ENCODE measurements at places on chromosomes 7 and 10. TPM values are rescaled to one million over a fixed set of nuclear protein-coding genes. Genes with fewer than 3 reads are reported as not detected.

GRCh38 chr7:131244259-131244852, 83.3 kb upstream of the MKLN1 start:
- DNase-seq: peak; percentile 62

Gene EGFR
- 9.4 TPM for total RNA-seq

Gene TDRD1
- under 0.01 TPM for total RNA-seq

Gene LIPF
- not detected for total RNA-seq

DNA sequence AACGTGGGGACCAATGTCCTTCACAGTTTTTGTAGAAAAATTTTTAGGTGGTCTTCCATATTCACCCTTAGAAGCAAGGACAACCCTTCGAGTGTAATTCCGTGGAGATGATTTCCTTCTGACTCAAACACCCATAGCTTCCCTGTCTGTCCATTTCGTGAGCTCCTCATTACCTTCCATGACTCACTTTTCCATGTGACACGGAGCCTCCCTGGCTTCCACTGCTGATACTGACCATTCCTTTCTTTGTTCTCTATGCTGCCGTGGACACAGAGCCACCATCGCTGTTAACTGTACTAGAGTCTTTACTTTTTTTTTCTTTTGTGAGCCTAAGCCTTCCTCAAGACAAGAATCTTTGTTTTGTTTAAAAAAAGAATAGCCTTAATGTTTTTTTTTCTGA, 12.5 kb upstream of the ARMS2 start:
- DNase-seq: no peak

DNA sequence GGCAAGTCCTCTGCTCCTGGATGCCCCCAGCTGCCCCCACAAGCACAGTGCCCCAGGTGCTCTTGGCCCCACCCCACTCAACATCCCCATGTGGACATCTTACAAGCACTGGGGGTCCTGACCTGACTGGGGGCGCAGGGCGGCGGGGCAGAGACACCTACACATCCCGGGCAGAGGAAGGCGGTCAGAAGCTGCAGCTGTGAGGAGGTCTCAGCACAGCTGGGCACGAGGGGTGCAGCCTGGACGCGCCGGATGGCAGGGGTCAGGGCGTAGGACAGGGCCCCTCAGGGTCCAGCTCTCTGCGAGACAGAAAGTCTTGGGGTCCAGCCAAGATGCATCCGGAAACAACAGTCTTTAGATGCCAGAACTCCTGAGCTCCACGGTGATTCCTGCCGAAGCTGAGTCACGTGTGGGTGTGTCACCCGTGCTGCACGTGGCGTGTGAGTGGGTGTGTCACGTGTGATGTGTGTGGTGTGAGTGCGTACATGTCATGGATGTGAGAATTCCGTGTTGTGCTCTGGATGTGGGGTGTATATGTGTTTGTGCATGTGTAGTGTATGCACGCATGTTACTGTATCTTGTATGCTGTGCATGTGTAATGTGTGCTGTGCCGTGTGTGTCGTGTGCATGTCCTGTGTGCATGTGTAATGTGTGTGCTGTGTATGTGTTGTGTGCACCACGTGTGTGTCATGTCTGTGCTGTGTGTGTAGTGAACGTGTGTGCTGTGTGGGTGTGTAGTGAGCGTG, 5.1 kb downstream of the VENTX start:
- DNase-seq: no peak

GRCh38 chr7:69062020-69062765, 536.1 kb upstream of the AUTS2 start:
- DNase-seq: no peak

- no peak for DNase-seq
These were observed 12.4 kb upstream of the OR2A5 start for GRCh38 chr7:144036302-144036885.

DNA sequence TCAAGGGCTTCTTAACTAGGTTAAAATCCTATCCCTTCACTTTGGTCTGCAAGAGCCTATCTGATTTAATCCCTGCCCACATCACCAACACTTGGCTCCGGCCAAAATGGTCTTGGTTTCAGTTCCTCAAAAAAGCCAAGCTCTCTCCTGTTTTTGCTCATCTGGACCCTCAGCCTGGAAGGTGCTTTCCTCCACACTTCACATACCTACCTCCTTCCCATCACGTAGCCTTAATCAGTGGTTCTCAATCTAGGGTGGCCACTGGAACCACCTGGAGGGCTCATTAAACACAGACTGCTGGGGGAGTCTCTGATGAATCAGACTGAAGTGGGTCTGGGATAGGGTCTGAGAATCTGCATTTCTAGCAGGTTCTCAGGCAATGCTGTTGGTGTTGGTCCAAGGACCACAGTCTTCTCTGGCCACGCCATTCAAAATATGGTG, 227.0 kb upstream of the AOAH start:
- DNase-seq: no peak

GRCh38 chr10:20993389-20993788, 96.3 kb upstream of the NEBL start:
- no peak for DNase-seq

DNA sequence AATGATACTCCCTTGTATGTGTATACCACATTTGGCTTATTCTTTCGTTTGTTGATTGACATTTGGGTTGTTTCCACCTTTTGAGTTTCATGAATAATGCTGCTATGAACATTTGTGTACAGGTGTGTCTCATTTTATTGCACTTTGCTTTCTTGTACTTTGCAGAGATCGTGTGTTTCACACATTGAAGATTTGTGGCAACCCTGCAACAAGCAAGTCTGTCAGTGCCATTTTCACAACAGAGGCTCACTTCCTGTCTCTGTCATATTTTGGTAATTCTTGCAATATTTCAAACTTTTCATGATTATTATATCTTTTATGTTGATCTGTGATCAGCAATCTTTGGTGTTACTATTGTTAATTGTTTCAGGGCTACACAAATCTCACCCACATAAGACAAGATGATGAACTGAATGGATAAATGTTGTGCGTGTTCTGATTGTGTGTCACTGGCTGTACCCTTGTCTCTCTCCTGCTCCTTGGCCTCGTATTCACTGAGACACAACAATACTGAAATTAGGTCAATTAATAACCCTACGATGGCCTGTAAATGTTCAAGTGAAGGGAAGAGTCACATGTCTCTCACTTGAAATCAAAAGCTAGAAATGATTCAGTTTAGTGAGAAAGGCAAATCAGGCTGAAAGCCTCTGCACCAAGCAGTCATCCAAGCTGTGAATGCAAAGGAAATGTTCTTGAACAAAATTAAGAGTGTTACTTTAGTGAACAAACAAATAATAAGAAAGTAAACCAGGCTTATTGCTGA, 133.6 kb upstream of the JCAD start:
- no peak for DNase-seq

DNA sequence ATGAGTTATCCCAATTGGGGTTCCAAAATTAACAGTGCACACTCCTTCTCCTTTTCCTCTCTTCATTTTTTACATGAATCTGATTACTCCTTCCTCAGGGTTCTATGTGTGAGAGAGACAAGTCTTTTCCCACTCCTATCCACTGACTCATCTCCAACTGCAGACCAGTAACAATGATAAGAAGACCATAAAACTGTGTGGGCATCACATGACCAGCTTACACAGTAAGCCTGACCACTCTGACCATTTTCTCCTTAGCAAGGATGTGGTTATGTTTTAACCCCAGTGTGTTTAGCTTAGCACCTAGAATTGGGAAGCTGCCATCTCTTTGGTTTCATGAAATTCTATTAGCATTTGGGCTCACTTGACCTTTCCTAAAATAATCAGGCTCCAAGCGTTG, 145.0 kb upstream of the CALCR start:
- DNase-seq: no peak

DNA sequence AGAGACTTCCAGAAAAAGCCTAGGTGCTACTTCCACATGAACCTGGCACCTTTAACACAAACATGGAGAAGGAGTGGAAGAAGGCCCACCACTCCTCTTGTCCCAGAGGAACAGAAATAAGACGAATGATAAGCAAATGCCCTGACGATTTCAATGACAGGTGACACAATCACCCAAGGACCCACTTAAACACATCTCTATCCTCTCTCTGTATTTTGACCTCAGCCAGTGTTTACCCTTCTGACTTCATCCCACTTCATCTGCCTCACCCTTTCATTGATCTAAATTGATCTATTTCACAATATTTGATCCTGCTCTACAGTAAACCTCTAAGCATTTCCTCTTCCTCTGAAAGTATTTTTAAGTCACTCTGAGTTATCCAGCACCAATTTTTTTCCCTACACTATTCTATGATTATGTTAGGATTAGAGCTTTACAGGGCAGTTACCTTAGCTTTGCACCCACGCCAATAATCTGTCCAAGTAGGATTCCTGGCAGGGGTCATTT, 9.1 kb downstream of the GOT1 start:
- DNase-seq: no peak

- peak; percentile 18 for DNase-seq
These were observed 21.2 kb upstream of the RAMP3 start for GRCh38 chr7:45136106-45137060.

- no peak for DNase-seq
These were observed 13.3 kb downstream of the PARP12 start for GRCh38 chr7:140049339-140050024.

Gene ALOX5
- 0.62 TPM for total RNA-seq

Gene TMEM196
- 10.1 TPM for total RNA-seq

Gene TMEM213
- not detected for total RNA-seq

- peak; percentile 64 for DNase-seq
These were observed 3.6 kb downstream of the DUSP5 start for GRCh38 chr10:110501142-110501937.

DNA sequence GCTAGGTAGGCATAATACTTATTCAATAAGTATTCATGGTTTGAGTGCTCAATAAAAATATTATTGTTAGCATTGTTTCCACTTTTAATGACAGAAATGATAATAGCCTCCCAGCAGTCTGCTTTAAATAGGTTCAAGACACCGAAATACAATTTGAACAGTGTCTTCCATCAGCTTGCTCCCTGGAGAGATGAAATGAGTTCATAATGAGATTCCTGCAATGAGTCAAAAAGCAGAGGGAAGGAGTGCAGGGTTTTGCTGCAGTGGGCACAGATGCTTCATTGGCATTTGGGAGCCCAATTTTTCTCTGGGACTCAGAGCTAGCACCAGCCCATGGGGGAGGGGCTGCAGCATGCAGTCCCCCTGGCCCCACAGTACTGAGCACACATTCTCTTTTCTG, 32.6 kb upstream of the CHCHD3 start:
- DNase-seq: no peak

DNA sequence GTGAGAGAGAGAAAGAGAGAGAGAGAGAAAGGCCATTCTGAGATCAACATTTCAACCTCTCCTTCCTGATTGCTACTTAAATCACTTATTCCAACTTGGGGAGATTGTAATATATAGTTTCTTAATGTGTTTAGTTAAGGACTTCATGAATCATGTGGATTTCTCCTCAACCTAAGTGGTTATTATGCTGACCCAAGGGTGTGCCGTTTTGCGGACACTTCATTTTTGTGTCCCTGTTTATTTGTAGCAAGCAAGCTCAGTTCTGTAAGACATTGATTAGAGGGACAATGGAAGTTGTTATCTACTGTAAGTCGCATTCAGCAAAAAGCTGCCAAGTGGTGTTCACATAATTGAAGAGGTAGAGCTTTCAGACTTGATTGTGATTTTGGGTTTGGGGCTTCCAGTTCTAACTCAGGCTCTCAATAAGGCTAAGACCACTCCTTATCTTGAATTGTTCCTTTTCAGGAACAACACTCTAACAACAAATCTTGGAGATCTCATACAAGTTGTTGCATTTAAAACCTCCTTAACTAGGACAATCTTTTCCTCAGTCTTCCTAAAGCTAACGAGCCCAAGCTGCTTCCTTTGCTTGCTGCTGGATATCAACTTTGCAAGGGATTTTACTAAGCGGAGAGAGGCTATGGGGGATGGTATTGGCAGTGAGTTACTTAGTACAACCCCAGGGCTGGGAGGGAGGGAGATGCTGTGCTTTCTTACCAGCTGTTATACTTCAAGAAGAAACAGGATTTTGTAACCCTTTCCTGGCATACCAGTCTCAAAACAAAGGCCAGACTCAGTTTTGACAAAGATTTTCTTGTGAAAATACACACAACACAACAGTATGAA, 19.8 kb upstream of the COL1A2 start:
- no peak for DNase-seq

- peak; percentile 22 for DNase-seq
These were observed 81.9 kb upstream of the CALN1 start for GRCh38 chr7:72493850-72494661.

All from occipital lobe (tissue), 3 donors.